ENCODE measurements at places on chromosomes 11 and 22.

DNA sequence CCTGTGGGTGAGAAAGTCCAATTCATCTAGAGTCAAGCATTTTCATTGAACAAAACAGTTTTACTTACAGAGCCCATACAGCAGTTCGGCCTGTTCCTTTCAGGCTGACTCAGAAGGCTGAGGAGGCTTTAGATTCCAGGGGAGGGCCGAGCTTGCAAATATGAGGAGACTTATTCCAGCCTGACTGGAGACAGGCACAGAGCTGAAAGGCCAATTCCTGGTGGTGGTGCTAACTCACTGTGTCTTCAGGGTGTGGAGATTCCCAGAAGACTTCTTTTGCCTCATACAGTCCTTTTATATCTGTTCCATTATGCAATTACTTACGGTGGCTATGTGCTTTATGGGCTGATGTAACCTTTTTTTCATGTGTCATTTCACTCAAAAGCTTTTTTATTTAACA, at the start of gene OR51E2:
TSS of gene OR51E2 (minus strand) at position 269 of the 400 bp plus-strand sequence. CDS start 15,142 bp downstream, outside the sequence.
- peak; percentile 3 for DNase-seq

DNA sequence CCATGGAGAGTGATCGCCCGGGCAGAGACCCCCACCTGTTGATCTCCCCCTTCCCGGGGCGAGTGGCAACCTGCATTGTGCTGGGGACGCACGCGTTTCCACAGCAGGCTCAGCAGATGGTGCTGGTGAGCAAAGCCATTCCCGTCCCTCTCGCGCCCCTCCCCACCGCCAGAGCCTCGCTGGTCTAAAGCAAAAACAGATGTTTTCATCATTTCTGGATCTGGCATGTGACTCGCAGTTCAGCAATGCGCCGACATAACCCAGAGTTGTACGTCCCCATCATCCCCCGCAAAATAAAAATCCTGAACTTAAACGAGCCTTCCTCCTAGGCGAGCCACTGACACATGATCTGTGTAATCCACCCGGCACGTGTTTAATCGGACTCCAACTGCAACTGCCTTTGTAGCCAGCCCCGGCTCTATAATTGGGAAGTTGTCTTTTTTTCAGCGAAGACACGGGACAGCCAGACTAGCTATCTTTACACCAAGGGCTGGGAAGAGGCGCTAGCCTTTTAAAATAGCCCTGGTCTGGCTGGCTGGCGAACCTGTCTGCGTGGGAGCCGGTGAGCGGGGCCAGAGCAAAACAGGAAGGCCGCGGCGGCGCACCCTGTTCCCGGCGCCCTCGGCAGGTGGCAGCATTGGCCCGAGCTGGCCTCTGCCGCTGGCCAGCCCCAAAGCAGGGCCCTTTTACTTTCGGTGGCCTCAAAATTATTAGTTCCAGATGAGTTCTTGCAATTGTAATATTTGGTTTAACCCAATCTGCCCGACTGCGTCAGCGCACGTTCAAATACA, 203.0 kb upstream of the SORL1-AS1 start:
- DNase-seq, result peak; percentile 93

DNA sequence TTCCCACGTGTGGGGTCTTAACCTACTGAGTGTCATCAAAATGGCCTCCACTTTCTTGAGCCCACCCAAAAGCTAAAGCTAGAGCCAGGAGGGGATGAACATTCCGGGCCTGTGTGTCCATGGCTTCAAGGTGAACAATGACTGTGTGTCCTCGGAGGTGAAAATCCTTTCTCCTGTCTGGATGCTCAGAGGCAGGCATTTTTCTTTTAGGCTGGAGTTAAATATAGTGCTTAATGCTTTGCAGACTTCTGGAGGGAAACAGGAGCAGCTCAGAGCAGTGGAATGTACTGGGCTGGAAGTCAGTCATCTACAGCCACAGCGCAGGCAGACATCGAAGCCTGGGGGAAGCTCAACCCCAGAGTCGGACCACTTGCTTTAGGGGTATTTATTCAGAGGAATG, 68.6 kb upstream of the TMEM45B start:
- DNase-seq, result no peak

GRCh38 chr11:117668321-117668751, 128.7 kb downstream of the DSCAML1 start:
- DNase-seq, result no peak

DNA sequence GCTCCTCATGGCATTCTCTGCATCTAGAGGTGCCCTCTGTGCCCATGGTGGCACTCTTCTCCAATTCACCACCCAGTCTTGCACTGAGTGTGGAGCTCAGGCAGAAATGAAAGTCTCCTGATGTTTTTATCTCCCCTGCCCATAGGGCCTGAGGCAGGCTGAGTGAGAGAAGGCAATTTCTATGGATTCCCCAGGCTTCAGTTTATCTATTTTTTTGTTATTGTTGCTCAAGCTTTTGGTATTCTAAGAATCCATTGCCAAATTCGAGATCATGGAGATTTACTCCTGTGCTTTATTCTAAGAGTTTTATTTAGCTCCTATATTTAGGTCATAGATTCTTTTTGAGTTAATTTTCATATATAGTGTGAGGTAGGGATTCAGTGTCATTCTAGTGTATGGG, 40.7 kb downstream of the TSPAN18 start:
- DNase-seq, result no peak

DNA sequence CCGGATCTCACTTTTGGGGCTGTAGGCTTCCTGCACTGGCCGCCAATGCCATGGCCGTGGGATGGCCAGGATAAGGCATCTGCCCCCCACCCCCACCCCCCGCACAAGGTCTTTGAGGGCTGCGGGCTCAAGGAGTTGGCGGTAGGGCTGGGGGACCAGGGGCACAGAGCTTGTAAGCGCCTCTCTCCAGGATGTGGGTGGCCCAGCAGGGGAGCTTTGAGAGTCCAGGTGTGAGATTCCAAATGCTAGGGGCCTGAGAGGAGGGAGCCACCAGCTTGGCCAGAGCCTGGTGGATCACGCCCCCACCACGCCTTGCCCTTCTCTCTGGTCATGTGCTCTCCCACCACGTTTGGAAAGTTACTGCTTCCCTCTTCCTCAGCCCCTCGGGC, 5.0 kb downstream of the CD81 start:
- DNase-seq, result no peak

DNA sequence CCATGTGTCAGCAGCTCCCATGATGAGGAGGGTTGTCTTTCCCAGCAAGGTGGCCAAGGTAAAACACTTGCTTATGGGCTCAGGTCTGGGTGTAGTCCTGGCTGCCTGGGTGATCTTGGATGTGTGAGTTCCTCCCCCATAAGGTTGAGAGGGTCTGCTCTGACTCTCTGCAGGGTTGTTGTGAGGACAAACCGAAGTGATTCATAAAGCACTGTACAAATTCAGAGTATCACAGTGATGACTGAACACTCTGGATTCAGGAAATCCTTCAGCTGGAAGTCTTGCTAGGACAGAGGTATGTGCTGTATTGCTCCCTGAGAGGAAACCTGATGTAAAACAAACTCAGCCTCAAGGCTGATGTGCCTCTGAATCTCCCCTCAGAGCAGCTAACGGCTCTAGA, 220.9 kb upstream of the PITPNB start:
- DNase-seq, result no peak

GRCh38 chr11:65610404-65610803, 3.6 kb downstream of the MAP3K11 start:
- no peak for DNase-seq

- no peak for DNase-seq
These were observed 47.7 kb downstream of the COMMD9 start for GRCh38 chr11:36241497-36241896.

DNA sequence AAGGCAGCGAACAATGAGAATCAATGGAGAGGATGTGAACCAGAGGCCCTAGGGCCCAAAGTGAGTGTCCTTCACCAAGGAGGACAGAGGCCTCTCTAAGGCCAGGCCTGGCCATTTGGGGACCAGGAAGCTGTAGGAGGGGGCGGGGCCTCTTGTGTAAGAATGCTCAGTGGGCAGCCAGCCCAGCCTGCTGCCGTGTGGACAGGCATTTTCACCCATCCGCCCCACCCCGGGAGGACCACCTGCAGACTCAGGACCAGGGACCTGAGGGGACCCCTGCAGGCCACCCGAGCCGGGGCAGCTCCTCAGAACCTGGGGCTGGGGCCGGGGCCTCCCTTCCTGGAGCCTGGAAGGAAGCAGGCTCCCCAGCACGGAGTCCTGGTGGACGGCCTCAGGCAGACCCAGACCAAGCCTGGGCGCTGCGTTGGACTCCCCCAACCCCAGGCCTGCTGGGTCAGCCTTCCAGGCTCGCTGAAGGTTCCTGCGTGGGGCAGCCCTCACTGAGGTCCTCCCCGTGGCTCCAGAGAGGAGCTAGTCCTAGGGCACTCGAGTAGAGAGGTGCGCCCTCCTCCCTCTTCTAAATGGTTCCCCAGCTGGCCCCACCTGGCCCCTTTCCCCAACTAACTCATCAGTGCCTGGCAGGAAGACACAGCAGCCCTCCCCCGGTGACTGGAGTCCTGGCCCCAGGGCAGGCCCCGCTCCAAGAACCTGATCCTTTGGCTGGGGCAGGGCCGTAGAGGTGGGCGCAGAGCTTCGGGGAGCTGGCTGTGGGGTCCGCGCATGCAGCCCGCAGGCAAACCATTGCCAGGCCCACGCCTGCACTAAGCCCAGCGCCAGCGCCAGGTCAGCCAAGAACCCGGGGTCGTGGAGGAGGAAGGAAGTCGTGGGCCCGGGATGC, 1.5 kb upstream of the TRABD start:
- no peak for DNase-seq

GRCh38 chr11:111082664-111083063, 162.9 kb upstream of the POU2AF2 start:
- no peak for DNase-seq

DNA sequence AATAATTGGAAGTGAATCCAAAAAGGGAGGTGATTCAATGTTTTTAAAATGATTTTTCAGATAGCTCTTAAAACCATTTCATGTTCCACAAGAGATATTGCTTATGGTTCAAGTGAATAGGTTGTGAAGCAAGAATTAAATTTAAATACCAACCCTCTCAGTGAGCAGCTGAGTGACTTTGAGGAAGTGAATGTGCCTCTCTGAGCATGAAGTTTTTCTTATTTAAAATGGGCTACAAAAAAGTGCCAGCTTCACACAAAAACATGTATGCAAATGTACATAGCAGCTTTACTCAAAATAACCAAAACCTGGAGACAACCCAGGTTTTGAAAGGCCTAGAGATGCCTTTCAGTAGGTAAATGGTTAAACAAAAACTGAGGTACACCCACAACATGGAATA, 35.5 kb upstream of the GAB4 start:
- DNase-seq, result no peak

GRCh38 chr11:131122448-131122847, 206.2 kb upstream of the SNX19 start:
- DNase-seq, result no peak

- DNase-seq, result no peak
These were observed 6.1 kb downstream of the ASCC2 start for GRCh38 chr22:29831958-29832357.

DNA sequence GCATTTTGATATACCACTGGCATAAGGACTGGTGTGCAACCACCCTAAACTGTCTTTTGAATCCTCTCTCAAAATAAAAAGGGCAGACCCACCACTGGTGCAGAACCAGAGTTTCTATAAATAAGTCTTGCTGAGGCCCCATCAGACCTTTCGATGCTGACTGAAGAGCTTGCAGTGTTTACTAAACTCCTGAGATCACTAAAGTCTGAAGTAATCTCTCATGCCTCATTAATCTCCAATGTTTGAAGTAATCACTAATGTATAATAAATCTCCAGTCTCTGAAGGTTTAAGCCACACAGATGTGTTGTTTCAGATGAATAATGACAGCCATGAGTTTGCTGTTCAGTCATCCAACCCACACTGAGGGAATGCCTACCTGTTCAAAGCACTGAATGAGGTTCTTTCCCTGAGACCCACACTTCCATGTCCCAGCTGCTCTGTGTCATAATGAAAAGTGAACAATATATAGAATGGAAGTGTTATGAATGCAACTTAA, 50.6 kb upstream of the DEUP1 start:
- no peak for DNase-seq

GRCh38 chr11:1763796-1764661, at the start of gene CTSD:
Gene CTSD, minus strand, starts transcription at chr11:1763927. Its CDS starts 68 bp downstream, at chr11:1763859.
- no peak for DNase-seq

DNA sequence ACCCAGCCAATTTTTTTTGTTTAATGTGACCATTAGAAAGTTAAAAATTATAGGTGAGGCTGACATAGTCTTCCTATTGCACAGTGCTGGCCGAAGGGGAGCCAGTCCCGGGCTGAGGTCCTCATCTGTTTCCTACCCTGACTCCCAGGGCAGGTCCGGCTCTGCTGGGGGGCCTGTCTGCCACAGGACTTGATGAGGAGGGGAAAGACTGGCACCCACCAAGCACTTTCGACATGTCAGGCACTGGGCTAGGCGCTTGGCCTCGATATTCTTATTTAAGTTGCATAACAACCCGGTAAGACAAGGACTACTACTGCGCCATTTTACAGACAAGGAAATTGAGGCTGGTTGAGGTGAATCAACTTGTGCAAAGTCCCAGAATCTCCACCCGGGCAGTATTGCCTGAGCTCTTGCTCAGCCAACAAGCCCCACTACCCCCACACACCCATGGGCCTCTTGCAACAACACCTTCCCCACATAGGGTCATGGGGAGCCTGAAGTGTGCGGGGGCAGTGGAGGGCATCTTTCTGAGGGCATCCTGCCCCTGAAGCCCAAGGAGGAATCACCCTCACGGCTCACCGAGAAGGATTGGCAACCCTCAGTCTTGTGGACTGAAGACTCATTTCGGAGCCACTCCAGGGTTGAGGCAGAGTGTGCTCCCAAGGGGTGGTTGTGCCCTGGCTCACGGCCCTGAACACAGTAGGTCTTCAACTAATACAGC, 62.7 kb upstream of the LINC01488 start:
- no peak for DNase-seq

- DNase-seq, result no peak
These were observed 20.8 kb upstream of the DLAT start for GRCh38 chr11:112004389-112004788.

DNA sequence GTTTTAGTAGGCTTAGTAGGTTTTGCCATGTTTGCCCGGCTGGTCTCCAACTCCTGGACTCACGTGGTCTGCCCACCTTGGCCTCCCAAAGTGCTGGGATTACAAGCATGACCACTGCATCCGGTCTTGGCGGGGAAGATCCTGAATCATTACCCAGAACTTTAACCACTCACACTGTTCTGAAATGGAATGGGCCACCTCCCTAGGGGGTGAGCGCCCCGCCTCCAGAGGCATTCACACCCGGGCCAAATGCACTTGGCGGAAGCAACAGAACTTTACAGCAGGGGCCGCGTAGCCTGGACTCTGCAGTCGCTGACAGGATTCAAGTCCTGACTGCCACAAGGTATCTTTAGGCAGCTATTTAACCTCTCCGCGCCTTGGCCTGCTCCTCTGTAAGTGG, 5.4 kb downstream of the CCDC86 start:
- DNase-seq, result no peak

- DNase-seq, result no peak
These were observed 23.7 kb upstream of the SLC35F2 start for GRCh38 chr11:107882095-107882820.

DNA sequence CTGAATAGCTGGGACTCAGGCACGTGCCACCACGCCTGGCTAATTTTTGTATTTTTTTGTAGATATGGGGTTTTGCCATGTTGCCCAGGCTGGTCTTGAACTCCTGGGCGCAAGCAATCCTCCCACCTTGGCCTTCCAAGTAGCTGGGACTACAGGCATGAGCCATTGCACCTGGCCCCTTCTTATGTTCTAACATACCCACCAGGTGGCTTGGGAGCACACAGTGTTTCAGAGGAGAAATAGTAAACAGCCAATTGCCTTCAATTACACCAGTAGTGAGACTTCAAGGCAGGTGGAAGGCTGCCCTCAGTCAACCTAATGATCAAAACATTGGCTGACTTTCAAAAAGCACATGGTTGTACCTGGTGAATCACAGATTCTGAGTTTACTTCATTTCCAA, 167.2 kb downstream of the SWAP70 start:
- DNase-seq, result no peak
